Stimulated activated CD8-positive, alpha-beta memory T cell treated with anti-CD3 and anti-CD28 coated beads, Interleukin-7, amount 100 ng/mL, for 4 hours (primary cell): ENCODE measurements at places on chromosomes 13 and 19.

- DNase-seq, result no peak
These were observed 68.0 kb downstream of the MLLT1 start for GRCh38 chr19:6211632-6212402.

- no peak for DNase-seq
These were observed 72.6 kb downstream of the SIPA1L3 start for GRCh38 chr19:37979547-37980082.

GRCh38 chr19:39341129-39341718 is 997 bp upstream of the SAMD4B start:
- DNase-seq, result no peak

GRCh38 chr19:33211794-33212435 is 13.7 kb downstream of the SLC7A10 start:
- DNase-seq, result no peak

- no peak for DNase-seq
These were observed 239.6 kb downstream of the TSHZ3 start for GRCh38 chr19:31109636-31110035.

DNA sequence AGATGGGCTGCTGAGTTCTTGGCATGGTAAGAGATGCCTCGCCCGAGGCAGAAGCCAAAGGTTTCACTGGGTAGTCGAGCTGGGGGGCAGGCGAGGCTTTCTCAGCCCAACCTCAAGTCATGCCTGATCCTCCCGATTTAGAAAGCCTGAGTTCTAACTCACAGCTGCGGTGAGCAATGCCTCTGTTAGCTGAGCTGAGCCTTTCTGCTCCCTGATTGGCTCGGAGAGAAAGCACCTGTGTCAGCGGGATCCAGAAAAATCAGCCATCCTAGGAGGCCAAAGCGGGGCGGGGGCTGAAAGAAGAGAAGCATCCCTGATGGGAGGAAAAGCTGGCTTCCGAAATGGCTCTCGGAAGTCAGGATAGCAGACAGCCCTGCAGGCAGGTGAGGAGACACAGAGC is 44.7 kb downstream of the CACNA1A start:
- DNase-seq, result no peak
